ENCODE measurements at places on chromosomes 6 and 20.

DNA sequence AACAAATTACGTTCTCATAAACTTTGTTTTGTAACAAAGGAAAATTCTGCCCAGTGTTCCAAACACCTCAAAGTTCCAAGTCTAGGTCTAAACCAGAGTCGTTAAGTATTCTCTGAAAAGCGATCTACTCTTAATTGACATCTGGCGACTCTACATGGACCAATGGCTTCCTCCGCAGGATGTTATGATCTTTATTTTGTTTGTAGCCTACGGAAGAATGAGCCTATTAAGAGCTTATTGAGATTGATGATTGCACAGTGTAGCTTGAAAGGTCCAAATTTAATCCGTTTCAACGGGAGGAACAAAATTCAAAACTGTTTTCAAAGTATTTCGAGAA lies 61.1 kb downstream of the FAM217A start:
- no peak for DNase-seq

DNA sequence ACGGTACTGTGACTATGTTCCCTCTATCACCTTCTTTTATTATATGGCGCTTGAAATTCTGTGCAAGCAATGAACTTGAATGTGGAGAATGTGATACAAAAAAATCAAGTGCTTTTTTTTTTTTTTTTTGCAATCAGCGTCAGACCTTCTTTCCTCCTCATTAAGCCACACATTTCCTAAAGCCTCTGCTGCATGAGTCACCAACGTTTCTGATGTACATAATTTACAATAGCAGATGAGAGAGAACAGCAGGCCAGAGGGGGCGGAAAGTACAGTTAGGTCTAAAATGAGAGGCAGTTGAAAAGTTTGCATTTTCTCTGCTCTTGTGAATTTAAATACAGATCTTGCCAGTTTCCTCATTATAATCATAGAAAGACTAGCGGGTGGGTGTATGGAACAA lies 114.6 kb upstream of the RIPOR2 start:
- peak; percentile 38 for DNase-seq

DNA sequence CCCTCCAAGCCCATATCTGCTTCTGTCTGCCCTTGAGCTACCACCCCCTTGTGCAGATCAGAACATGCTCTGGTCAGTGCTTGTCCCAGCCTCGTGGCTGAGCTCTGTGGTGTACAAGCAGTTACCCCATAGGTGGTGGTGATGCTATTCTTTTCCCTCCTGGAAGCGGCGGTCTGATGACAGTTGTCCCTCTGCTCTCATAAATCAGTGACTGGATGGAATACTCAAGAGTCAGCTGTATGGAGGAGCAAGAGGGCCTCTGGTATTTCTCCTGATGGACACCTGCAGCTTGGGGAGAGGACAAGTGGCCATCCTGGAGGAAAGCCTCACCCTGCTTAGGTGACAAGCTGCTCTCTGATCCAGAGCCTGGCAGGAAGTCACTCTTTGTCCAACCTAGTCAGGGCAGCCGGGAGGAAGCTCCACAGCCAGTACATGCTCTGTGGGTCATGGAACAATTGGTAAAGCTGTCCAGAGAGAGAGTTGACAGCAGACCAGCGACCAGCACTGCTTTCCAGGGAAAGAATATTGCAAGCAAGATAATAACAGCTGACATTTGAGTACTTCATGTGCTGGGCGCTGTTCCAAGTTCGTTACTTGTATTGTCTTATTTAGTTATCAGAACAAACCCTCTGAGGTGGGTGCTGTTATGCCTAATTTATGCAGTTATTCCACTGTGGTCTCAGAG lies 47.1 kb downstream of the SCAND1 start:
- no peak for DNase-seq

GRCh38 chr6:144314003-144314485 lies 28.9 kb downstream of the UTRN start:
- no peak for DNase-seq
